ENCODE measurements at places on chromosomes 3 and 15.

DNA sequence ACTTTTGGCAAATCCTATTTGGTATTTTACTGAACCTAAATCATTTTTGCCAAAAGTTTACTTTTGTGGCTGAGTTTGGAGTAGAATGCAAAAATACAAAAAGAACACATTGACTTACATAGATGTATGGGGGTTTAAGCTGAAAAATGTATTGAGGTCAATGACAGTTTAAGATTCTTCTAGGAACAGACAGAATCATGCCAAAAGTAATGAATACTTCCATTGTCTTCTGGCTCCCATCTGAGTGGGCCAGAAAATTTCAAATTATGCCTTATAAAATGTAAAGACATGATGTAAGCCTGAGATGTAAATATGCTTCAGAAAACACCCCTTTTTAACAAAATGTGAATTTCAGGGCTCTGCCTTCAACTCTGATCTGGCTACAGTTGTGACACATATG, 375.1 kb upstream of the DPH6 start:
- DNase-seq, result no peak

- DNase-seq, result no peak
Observed at GRCh38 chr15:90552162-90552928, 22.6 kb downstream of the CRTC3 start.

GRCh38 chr3:63477494-63478129, 174.9 kb upstream of the SNTN start:
- DNase-seq, result no peak

DNA sequence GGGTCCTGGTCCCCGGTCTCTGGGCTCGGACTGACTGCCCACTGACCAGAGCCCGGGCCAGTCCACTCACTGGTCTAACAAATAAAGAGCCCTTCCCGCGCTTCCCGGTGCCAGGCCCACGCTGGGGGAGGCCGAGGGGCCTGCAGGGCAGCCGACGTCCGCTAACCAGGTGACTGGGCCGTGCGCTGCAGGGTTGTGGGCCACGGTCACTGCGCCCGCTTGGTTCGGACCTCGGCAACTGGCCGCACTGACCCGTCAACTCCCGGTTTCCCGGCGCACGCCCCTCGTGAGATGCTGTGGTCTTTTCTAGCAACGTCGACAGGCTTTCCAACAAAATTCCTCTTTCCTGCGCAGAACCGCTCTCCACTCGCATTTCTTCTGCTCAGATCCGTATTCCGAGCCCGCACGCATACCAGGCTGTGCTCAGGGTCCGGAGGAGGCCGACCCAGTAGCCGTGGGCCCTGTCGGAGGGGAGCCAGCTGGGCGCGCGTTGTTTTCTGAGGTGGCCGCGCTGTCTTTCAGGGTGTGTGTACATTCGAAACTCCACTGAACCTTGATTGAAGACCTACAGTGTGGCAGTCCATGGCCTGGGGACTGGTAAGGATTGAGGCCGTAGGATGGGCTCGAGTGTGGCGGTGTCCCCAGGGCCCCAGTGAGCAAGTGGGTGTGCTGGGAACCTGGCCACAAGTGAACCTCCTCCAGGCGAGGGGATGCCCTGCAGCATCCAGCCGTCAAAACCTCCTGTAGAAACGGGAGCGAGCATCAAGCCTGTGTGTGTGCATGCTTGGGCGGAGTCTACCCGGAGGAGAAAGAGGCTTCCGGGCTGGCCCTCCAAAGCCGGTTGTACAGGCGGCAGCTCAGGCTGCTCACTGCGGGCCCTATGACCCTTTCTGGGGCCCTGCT, 875 bp upstream of the NT5DC2 start:
- DNase-seq, result no peak

- no peak for DNase-seq
Observed at GRCh38 chr3:43019006-43019809, 40.1 kb downstream of the GASK1A start.

GRCh38 chr3:51434746-51435327, 43.8 kb downstream of the RBM15B start:
- peak; percentile 16 for DNase-seq

GRCh38 chr3:102511168-102511567, 76.4 kb downstream of the ZPLD1 start:
- no peak for DNase-seq

DNA sequence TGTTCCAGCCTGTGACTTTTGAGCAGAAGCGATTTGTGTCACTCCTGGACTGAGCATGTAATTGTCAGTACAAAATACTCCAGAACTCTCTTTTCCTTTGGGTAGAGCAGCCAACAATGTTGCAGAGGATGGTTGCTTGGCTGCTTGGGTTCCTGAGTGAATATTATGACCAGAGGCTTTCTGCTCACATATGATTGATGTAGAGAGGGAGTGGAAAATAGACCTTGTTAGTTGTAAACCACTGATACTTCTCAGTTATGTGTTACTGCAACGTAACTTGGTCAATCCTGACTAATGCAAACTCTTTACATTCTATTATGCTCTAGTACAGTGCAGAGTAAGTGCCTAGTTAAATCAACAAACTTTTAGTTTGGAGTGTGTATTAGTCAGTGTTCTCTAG, 322.6 kb upstream of the KCNH8 start:
- DNase-seq, result no peak

GRCh38 chr3:53700441-53700840, 145.8 kb downstream of the CHDH start:
- no peak for DNase-seq

GRCh38 chr3:188707381-188708288, 464.1 kb upstream of the TPRG1 start:
- no peak for DNase-seq

DNA sequence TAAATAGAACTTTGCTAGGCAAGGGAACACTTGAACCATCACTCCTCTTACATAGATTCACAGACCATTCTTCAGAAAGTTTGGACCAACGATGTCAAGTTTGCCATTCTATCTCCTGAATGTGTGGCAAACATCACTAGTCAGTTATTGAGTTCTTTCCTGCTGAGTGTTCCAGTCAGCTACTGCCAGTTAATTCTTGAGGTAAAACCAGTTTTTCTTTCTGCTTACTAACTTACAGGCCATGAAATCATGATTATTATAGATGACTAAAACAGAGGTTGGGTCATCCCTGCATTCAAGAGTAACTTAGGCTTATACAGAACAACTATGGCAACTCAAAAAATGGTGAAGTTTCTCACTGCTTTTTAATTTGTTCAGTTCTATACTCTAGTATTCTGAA, 88.2 kb downstream of the AP4E1 start:
- no peak for DNase-seq

DNA sequence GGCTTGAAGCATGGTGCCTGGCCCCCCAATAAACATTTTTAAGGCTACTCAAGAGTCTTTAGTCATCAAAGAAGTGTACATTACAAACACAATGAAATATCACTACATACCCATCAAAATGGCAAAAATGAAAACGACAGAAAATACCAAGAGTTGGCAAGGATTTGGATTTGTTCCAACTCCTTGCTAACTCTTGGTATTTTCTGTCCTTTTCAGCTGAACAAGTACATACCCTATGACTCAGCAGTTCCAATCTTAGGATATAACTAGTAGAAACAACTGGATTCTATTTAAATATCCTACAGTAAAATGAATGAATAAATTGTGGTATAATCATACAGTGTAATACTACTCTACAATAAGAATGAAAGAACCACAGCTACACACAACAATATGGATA, 25.1 kb upstream of the GABPB1 start:
- DNase-seq, result no peak

DNA sequence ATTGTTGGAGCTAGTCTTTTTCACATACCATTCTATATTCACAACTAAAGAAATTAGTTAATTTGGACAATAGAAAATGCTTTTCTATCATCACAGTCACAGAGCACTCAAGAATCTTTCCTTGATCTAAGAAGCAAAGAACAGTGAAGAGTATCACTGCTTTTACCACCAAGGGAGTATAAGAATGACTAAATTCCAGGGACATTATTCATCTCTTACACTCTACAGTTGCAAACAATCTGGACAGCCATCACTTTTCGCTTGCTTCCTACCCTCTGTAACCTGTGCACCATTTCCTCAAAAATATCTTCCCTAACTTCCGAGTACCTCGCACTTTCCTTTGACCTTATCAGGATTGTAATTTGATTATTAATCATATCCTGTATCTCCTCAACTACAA, 359.5 kb upstream of the TMCO5A start:
- no peak for DNase-seq

DNA sequence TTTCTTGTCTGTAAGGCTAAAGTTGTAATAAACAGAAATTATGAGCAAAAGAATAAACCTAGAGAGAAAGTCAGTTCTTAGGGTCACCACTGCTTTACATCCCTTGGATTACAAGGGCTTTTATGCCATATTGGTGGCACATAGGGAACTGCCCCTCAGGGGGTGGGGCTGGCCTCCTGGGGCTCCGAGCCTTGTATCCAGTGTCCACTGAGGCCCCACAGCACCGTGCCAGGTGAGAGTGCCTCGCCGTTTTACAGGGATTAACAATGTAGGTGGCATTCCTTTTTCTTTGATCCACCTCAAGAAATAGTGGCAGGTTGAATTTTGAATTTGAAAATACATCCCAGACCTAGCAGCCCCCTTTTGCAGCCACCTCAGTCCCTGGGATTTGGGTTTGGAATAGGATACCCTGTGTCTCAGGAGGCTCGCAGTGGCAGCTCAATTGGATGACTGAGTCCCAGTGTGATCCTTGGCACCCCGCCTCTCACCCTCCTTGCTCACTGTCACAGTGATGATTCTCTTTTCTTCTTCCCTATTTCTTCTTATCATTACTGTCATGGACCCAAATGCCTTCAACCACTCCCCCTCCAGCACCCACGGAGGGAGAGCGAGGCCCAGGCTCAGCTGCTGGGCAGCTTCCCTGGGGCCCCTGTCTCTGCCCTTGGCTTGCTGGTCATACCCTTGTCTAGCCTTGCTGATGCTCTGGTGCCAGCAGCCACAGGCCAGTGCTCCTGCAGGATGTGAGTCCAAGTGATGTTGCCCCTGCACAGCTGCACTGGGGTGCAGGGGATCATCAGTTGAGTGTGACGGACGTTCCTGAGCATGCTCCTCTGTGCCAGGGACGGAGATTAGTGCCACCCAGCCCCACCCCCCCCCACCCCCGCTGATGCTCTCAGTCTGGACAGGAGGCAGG, 137.9 kb downstream of the DNAJB8 start:
- no peak for DNase-seq

DNA sequence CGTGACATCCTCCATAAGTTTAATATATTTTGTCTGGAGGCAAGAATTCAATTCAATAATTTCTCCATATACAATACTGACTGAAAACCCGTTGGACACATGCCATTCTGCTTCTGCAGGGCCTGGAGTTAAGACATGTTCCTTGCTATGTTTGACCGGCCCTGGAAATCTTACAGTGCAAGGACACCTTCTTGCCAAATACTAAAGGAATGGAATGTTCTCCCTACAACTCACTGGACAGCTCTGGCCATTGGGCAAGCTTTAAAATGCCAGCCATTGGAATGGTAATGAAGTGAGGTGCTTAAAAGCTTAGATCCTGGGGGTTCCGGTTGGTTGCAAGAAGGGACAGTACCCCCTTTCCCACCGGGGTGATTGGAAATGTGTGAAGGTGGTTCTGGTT, 329.8 kb upstream of the PROK2 start:
- no peak for DNase-seq

DNA sequence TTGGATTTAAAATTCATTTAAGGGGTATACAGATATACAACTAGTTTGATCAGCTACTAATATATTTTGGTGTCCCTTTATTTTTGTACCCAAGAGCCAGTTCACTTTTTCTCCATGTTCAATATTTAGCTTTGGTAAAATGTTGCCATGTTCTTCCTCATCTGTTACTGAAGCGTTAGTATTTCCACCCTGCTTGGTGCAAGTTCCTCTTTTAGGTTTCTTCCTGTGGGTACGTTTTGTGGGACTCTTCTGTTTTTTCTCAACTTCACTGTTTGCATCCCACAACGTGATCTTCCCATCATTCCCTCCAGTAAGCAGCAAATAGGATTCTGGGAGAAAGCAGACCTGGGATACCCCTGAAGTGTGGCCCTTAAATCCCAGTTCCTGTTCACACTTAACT, 14.1 kb downstream of the WDR53 start:
- DNase-seq, result no peak
